ENCODE measurements at places on chromosomes 7 and 10.

DNA sequence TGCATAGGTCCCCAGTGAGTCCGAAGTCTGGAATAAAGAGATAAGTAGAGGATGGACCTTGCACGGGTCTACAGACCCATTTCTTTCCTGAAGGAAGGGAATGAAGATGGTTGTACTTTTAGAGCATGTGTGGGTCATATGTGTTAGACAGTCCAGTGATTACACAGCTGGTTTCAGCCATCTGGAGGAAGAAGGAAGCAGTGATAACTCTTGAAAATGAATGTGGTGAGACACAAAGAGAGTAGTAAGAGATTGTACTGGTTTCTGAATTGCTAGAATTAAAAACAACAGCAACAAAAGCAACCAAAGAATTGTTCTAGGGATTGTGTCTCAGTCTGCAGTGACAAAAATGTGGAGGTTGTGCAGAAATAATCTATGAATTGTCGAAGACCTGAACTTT lies 258.9 kb downstream of the SUGCT start:
- no peak for DNase-seq

- no peak for DNase-seq
These were observed 160.9 kb upstream of the BMPER start for GRCh38 chr7:33744293-33745075.

DNA sequence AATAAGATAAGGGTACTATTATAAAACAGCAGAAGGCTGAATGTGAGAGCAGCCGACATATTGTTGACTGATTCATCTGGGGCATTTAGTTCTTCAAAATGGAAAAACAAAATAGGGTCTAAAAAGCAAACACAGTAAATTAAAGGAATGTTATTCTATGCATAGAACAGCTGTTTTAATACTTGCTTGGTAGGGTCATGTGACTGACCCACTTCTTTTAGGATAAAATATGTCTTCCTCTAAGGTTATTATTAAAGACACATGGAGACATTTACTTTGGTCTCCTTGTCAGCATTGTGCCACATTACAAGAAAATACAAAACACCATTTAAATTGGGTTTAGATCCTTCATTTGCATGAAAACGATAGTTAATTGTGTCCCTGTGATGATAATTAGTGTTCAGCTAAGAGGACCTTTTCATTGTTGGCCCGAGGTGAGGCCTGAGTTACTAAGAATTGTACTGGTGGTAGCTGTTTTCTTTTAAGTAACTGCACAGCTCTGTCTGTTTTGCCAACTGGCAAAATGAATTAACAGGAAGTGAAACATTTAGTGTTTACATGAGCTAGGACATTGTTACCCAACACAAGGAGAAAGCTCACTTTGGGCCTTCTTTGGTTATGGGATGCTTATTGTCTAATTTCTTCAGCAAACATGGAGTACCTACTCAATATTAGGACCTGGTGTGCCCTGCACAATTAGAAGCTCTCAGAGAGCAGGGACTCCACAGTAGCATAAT lies 764.4 kb downstream of the LRMDA start:
- DNase-seq, result no peak

DNA sequence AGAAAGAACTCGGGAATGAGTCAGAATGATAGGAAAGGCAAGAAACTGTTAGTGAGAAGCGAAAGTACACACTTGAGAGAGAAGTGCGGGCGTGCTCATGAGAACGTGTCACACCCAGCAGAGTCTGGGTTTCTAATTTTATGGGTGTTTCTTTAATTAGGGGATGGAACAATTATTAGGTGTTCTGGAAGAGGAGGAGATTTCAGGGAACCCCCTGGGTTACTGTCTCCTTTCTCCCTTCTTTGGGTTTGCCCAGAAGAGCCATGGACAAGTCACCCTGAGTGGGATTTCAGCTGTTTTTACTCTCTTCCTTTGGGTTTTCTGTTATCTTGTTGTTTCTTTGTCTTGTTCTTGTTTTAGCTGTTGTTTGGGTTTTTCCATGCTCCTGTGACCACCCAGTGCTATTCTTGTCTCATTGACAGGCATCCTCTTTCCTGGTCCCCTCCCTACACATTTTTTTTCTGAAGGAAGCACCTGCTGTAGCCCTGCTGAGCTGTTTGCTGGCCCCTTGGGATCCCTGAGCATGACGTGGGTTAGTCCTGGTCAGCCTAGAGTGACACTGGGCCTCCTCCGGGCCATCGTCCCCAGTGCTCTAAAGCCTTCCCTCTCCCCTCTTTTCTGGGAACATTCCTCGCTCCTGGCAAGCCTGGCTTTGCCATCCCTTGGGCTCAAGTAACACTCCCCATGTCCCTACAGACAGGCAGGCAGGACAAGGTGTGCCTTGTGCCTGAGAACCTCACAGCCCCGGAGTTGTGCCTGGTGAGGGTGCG lies 3.5 kb downstream of the SH2D4B start:
- DNase-seq, result no peak

DNA sequence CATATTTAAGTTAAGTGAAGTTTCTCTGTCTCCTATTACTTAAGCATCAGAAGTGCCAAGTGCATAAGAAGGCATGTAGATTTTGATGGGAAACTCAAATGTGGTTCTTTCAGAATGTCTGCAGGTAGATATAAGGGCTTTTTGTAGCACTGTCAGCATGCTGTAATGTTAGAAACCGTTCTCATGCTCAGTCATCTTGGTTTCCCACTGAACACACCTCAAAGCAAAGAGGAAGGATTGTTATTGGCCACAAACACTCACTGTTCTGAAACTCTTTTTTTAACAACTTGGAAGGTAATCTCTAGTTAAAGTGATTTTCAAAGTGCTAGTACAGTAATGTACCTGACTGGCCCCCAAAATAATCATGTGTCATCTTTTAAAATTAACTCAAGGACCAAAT lies 126.0 kb downstream of the AASS start:
- no peak for DNase-seq

DNA sequence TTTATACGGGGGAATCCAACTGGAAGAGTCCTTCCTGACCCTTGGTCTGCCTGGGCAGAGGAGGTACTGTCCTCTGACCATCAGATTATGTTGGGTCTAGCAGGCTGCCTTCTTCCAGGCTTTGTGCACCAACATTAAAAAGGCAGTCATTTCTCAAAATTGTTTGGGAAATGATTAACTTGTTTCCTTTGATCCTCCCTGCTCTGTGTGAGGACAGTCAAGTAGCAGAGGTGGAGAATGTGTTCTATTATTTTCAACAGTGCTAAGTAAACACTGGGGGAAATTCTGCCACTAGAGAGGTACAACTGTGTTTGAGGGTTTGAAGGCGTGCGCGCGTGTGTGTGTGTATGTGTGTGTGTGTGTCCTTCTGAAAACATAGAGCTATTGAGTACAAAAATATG lies 20.6 kb downstream of the ACSL5 start:
- no peak for DNase-seq

- DNase-seq, result peak; percentile 37
These were observed 109.6 kb upstream of the MTPN start for GRCh38 chr7:136086712-136087111.

DNA sequence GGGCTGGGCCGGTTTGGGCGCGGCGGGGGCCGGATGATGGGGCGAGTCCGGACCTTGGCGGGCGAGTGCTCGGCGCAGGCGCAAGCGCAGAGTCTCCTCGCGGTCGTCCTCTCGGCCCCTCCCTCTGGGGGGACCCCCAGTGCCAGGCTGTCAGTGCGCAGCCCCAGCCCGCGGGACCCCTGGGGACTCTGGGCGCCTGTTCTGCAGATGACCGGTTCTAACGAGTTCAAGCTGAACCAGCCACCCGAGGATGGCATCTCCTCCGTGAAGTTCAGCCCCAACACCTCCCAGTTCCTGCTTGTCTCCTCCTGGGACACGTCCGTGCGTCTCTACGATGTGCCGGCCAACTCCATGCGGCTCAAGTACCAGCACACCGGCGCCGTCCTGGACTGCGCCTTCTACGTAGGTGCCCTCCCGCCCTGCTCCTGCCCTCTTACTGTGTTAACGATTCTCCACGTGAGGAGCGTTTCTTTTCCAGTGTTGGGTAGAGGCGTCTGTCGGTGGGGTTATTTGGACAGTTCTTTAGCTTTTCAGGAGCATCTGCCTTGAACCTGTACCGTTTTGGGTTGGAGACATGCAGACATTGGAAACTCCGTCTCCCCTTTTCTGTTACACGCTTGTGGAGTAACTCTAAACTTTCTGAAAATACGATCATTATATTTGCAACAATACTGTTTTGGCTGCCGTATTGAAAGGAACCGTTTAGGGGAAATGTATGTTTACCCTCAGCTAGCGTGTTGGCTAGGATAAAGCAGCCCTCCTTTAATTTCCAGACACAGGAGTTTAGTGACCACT lies 706 bp downstream of the BUB3 start:
- DNase-seq, result peak; percentile 17

DNA sequence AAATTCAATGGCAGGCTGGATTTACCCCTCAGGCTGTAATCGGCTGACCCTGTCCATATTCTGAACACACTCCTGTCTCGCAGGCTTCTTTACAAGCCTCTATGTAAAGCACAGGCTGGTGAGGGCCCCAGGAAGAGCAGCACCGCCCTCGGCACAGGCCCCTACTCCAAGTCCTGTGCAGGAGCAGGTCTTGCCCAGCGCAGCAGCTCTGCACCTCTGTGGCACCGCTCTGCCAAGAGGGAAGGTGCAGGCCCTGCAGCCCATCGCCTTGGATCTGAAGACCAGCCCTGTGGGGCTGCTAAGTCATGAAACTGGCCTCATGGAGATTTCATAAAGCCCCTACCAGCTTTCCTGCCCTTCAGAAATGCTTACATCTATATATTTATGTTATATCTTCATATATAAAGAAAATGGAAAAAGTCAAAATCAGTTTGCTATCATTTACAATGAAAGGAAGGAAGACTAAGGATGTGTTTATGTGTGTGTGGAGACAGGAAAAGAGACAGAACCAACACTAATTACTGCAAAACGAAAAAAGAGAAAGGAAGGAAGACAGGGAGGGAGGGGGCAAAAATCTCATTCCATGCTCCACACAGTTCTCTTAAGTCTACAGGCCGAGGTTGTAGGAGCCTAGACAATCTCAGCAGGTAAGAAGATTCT lies 9.6 kb downstream of the TMEM176B start:
- DNase-seq, result no peak

DNA sequence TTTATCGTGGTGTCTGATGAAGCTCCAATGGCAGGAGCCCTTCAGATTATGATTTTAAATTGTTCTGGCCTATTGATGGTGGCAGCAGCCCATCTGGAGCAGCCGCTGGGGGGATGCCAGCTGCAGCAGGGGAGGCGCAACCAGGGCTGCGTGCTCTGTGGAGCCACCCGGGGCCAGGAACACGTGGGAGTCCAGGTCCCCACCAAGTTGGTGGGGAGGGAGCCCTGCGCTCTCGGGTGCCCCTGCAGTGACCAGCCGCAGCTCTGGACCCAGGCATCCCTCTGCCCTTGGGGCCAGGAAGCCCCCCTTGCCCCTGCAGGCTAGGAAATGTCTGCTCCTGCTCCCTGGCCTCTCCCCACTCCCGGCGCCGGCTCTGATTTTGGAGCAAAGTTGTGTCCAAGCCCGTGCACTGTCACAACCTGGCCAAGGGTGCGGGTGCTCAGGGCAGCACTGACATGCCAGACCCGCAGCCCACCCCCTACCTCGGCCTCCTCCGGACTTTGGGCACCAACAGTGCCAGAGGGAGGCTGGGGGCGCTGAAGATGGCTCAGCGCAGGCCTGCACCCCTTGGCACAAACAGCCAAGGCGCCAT lies 147.2 kb upstream of the ADO start:
- DNase-seq, result no peak

- DNase-seq, result no peak
These were observed 11.0 kb downstream of the TBC1D12 start for GRCh38 chr10:94413361-94413760.

DNA sequence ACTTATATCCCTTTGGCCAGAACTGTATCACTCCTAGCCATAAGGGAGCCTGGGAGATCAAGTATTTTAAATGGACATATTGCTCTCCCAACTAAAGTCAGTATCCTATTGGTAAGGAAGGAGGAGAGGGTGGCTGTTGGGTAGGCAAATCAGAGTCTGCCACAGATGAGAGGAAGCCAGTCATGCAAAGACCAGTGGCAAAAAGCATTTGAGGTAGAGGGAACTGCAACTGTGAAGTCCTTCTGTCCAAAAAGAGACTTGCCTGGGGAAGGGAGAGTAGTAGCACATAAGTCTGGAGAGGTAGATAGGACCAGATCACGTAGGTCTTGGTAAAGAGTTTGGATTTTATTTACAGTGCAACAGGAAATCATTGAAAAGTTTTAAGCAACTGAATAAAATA lies 8.8 kb upstream of the CCNJ start:
- no peak for DNase-seq

GRCh38 chr7:17932770-17933169 lies 7.5 kb downstream of the SNX13 start:
- no peak for DNase-seq

DNA sequence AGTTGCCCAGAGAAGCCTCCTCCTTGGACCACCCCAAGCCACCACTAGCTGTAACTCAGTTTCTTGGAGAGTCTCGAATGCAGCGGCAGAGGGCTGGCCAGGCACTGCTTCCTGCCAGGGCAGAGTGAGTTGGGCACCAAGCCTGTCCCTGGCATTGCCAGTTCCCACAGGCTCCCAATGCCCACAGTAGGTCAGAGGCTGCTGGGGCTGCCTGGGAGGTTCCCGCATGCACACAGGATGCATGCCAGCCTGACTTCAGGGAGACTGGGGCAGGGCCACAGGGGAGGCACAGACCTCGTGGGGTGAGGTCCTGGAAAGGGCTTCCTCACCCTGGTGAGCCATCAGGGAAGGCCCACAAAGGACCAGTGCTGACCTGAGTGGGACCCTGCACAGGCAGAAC lies 152.8 kb downstream of the ZNF248 start:
- DNase-seq, result no peak

DNA sequence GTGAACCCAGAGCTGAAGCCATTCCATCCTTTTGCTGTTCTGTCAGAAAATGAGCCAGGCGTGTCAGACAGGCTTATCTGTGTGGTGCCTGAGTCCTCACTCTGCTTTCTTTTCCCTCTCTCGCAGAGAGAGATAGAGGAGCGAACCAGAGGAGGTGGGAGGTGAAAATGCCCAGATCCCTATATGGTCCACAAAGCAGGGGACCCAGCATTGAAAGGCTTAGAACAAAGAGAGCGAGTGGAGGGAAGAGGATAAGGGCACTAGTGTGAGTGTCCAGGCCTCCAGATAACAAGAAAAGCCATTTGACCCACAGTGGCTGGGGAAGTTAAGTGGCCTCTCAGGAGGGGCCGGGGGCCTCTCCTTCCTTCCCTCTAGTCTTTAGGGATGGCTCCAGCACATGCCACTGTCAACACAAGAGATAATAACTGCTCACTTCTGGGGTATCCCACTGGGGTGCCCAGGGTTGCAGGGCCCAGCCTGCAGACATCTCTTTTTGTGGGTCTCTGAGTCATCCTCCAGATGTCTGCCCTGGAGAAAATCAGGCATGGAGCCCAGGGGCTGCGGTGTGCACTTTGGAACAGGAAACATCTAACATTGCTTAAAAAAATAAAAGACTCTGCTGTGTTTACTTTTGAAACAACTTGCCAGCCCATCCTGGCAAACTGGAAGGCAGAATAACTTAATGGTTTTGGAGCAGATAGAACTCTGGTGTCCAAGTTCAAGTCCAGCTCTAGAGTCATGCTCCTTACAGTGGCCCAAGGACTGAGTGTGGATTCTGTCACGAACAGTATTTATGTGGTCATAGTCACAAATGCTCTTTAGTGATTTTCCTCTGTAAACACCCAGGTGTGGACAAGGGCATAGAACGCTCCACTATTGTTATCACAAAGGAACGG lies 189.5 kb downstream of the CXCL12 start:
- DNase-seq, result peak; percentile 85

Data from fibroblast of the conjunctiva (primary cell).